Activated CD8-positive, alpha-beta memory T cell treated with anti-CD3 and anti-CD28 coated beads for 1 hour (primary cell): ENCODE measurements at places on chromosomes 7 and 10.

DNA sequence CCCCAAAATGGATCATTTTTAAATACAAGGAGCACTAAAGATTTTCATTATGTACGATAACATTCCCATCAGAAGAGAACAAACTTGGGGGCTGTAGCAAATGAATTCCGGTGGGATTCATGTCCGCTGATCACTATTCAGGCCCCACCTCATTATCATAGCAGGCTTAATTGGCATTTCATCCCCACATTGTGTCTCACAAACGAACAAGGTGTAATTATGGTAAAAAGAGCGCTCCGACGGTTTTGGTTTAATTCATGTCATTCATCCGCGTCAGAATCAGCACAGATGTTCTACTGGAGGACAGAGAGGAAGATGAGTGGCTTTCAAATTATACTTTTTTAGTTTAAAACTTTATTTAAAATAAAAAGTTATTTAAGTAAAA lies 124.7 kb downstream of the MAD1L1 start:
- no peak for DNase-seq

- DNase-seq: no peak
These were observed 55.7 kb upstream of the EFCAB10 start for GRCh38 chr7:105636982-105637381.

GRCh38 chr7:42234736-42235135 lies 2.3 kb downstream of the GLI3 start:
- no peak for DNase-seq

- DNase-seq: no peak
These were observed 6.3 kb downstream of the IQCE start for GRCh38 chr7:2564970-2565540.

DNA sequence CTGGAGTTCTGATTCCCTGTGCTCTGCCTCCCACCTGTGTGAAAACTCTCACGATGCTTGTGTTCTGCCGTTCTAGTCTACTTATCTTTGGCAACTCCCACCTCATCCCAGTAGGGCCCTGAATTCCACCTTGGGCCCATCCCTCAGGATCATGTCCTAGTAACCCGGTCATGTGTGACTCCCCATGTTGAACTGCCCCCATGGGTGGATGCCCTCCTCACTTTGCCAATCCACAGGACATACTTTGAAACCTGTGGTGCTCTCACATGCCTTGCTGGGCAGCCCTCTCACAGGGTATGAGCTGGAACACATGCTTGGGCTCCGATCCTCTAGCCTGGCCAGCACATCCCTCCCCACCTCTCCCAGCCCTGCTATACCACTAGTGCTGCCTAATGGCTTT lies 3.8 kb upstream of the RBM33 start:
- no peak for DNase-seq

DNA sequence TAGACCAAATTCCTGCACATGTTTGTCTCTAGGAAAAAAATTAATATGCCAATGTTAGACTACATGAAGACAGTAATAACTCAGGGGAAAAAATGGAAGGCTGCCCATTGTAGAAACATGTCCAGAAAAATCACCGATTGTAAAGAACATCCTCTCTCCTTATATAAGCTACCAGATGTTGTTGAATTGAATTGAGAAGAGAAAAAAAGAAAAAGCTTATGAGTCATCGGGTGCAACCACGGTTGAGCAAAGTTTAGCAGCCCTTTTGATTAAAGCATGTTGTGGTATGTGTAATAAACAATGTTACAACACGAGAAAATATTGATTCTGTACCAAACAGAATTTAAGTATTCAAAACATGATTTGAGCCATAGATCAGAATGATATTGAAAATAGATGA lies 102.3 kb upstream of the ARHGAP21 start:
- no peak for DNase-seq

GRCh38 chr7:152893801-152894294 lies 134.3 kb downstream of the ACTR3B start:
- DNase-seq: no peak

DNA sequence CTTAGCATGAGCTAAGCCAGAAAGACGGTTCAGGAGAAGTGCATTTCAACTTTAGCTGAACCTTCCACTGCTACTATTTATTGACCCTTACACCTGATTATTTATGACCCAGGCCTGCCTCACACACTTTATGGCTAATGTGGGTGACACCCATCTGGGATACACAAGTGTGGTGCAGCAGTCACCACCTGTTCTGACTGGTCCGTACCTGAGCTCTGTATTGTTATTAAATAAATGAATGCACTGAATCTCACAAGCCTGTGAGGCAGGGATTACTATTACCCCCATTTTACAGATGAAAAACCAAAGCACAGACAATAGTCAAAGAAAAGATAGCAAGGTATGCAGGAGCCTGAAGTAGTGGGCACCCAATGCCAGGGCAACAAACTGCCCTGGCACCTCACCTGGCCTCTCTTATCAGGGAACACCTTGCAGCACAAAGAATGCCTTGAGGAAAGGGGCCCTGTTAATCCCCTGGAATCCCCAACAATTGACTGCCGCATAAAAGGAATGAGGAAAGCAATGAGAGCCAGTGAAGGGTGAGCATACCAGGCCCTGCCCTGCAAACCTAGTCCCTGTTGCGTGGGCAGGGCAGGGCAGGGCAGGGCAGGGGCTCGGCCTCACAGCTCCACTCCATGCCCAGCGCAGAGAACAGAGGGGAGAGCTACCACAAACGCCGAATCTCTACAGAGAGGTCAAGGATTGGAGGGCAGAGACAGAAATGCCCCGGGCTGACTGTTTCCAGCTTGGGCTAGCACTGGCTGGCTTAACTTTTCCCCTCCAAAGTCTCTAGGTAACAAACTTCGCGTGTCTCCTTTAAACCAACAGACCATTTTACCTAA lies 1.3 kb downstream of the ANXA11 start:
- no peak for DNase-seq

DNA sequence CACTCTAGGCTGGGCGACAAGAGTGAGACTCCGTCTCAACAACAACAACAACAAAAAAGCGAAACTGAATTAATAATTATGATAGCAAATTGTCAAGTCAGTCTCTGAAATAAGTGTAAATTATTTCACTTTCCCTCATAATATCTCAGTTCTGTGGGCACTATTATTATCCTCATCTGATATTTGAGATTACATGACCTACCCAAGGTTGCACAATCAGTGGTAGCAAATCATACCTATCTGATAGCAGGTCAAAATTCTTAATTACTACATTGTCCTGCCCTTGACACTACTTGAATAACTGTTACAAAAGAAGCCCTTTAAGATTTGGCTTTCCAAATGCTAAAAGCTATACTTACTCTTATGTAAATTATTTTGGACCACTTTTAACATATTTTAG lies 115.2 kb upstream of the GPR22 start:
- no peak for DNase-seq

DNA sequence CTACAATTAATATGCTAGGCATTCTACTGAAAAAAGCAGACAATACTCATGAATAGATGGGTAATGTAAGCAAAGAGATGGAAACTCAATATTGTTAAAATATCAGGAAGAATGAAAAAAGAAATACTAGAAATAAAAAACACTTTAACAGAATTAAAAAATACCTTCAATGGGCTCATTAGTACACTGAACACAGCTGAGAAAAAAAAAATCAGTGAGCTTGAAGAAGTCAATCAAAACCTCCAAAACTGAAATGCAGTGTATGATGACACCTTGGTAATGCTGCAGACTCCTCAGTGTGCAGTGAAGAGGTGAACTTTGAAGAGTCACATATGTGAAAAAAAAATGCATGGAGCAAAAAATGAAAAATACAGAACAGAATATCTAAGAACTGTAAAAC lies 227.2 kb downstream of the TMEM26 start:
- DNase-seq: no peak

DNA sequence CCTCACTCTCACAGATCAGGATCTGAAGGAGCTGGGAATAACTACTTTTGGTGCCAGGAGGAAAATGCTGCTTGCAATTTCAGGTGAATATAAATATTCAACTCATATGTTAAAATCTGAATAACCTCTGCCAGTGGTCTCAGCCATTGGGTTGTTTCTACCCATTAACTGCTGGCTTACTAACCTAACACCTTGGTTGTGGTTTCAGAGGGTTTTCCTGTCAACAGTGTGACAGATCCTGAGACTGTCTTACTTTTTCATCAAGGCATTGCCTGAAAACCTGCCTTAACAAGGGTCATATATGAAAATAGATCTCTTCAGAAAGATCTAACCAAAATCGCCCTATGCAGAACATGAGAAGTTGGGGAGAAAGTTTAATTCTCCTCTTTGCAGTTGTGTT lies 307.7 kb downstream of the BICC1 start:
- no peak for DNase-seq

- no peak for DNase-seq
These were observed 20.8 kb upstream of the CACNA2D1 start for GRCh38 chr7:82464372-82464771.

GRCh38 chr10:125316436-125316835 lies 156.1 kb upstream of the CTBP2 start:
- no peak for DNase-seq

DNA sequence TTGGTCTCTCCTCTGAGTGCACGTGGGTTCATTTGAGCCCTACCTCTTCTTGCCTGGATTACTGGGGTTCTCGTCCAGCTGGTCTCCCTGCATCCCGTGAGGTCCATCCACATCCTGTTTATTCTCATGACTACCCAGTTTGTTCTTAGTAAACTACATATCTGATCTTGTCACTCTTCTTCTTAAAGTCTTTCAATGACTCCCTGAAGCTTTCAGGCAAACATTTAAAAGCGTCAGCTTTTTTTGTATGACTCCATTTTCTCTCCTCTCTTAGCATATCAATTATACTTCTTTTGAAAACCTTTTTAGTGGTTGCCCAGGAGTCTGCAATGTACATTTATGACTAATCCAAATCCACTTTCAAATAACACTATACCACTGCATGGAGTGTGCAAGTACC lies 7.5 kb downstream of the SFXN2 start:
- no peak for DNase-seq

DNA sequence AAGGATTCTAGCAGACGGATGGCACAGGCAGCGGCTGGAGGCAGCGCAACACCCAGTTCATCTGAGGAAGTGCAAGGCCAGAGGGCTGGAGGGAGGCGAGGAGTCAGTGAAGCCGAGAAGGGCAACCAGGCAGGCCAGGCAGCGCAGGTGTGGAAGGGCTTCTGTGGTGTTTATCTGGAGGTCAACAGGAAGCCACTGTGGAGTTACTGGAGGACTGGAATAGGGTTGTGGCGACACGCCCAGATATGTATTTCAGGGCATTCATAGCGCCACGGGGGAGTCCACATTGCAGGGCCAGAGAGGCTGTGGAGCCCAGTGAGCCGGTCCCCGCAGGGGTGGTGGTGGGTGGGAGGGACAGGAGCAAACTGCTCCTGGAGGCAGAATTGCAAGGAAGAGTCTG lies 150.6 kb downstream of the CDH23 start:
- DNase-seq: no peak

DNA sequence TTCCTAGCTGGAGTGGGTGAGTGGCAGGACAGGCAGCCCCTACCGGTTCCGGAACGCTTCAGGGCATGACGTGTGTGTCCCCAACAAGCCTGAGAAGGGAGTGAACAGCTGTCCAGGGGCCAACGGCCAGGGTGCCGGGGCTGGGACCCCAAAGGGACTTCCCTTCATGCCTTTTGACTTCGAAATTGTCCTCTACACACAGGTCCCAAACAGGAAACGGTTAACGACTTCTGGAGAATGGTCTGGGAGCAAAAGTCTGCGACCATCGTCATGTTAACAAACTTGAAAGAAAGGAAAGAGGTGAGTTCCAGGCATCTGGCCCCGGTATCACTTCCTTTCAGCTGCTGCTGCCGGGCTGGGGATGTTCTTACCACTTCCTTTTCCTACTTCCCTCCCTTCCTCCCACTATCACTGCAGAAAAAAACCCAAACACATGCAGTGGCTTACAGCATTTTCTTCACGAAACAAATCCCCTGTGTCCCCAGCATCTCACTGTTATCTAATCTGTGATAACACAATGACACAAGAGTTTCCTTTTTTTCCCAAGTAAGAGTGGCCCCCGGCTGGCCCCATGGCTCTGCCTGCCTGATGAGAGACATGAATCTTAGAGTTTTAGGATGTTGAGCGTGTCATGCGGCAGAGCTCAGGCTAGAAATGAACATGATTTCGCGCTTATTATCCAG lies 63.2 kb downstream of the MKI67 start:
- no peak for DNase-seq

GRCh38 chr10:72087969-72088888 lies at the start of gene SPOCK2:
TSS of gene SPOCK2 (minus strand) at chr10:72088551. CDS start at chr10:72088328, 223 bp downstream.
- DNase-seq: peak; percentile 60

DNA sequence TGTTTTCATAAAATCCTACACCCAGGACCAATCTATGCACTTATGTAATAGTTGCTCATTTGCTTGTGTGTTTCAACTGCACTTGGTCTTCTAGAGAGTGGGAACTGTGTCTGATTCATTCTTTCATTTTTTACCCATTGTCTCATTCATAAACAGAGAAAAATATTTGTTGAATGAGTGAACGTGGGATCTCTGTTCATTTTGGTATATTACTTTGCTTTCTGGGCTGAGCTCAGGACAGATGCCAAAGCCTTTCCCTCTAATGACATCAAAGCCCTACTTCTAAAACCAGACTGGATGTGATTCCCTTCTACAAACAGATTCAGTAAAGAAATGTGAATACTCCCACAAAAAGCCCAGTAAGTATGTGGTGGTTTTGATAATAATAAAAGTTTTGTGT lies 145.2 kb downstream of the ST7 start:
- no peak for DNase-seq

DNA sequence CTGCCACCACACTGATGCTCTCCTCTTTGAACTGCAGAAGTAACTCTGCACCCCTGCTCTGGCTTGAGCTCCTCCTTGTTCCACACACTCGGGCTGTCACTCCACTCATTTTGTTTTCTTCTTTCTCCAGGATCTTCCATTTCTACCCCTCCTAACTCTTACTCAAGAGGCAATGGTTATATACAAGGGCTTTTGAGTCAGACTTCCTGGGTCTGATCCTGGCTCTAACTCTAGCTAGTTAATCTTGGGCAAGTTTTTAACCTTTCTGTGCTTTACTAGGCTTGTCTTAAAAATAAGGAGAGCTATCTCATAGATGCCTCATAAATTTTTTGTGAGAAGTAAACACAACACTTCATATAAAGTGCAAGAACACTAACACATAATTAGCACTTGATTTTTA lies 45.3 kb upstream of the GNAI1 start:
- no peak for DNase-seq

DNA sequence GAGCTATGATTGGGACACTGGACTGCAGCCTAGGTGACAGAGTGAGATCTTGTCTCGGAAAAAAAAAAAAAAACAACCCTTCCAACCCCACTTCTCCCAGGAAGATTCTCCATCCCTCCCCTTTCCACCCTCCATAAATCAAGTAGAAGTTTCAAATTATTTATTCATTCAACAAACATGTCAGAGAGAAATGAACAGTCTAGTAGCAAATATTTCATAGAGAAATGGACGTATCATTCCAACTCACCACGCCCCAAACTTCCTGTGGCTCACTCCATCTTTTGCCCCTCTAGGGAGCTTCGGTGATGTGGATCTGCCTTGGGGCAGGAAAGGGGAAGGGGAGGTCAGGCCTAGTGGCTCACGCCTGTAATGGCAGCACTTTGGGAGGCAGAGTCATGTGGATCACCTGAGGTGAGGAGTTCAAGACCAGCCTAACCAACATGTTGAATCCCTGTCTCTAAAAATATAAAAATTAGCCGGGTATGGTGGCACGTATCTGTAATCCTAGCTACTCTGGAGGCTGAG lies 638 bp upstream of the TRAPPC14 start:
- no peak for DNase-seq
